A172 (cell line): ENCODE measurements at places on chromosomes 5 and 9. TPM values are rescaled to one million over a fixed set of nuclear protein-coding genes. Genes with fewer than 3 reads are reported as not detected.

GRCh38 chr9:4226331-4227250, 73.3 kb downstream of the GLIS3 start:
- peak; percentile 29 for DNase-seq

DNA sequence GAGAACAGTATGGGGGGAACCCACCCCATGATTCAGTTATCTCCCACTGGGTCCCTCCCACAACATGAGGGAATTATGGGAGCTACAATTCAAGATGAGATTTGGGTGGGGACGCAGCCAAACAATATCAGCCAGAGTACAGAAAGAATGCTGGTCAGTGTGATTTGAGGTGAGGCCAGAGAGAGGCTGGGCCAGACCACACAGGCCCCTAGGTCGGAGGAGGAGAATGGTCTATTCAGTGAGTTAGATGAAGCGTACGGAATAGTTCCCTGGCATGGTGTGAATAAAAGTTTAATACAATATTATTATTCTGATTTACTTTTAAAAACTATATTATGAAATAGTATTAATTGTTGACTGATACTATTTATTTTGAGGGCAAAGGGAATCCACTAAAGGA, 39.7 kb downstream of the PCSK5 start:
- no peak for DNase-seq

DNA sequence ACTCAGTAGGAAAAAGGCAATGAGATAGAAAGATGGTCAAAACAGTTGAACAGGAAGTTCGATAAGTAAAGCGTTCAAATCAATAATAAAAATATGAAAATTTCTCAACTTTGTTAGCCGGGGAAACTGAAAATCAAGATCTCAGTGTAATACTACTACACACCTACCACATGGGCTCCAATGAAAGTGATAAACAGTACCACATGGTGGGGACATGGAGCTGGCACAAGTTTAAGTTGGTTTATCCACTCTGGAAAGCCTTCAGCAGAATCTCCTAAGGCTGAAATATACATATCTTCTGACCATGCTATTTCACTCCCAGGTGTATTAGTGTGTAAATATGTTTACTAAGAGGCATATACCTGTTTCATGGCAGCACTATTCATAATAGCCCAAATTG, 126.8 kb downstream of the NXNL2 start:
- DNase-seq, result peak; percentile 21

GRCh38 chr5:154850255-154851062, at the start of gene FAXDC2:
FAXDC2 (minus strand) TSS chr5:154850603; CDS start chr5:154838178, 12,425 bp downstream.
- peak; percentile 47 for DNase-seq

DNA sequence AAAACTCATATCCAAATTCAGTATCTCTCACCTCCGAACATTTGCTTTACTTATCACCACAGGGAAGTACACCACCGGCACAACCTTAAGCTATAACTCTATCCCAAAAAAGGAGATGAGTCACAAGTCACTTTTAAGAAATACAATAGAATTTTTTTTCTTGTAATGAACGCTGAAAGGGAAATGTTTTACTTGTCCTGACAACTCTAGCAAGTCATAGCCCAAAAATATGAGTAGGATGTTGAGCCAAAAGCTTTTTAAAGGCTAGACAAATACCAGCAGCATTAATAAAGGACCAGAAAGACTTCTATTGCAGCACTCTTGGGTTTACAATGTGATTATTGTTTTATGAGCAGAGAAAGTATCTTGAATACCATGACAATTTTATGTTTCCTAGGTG, 147.3 kb upstream of the FST start:
- DNase-seq, result peak; percentile 48

- no peak for DNase-seq
Observed at GRCh38 chr5:138280915-138281314, 6.5 kb upstream of the GFRA3 start.

DNA sequence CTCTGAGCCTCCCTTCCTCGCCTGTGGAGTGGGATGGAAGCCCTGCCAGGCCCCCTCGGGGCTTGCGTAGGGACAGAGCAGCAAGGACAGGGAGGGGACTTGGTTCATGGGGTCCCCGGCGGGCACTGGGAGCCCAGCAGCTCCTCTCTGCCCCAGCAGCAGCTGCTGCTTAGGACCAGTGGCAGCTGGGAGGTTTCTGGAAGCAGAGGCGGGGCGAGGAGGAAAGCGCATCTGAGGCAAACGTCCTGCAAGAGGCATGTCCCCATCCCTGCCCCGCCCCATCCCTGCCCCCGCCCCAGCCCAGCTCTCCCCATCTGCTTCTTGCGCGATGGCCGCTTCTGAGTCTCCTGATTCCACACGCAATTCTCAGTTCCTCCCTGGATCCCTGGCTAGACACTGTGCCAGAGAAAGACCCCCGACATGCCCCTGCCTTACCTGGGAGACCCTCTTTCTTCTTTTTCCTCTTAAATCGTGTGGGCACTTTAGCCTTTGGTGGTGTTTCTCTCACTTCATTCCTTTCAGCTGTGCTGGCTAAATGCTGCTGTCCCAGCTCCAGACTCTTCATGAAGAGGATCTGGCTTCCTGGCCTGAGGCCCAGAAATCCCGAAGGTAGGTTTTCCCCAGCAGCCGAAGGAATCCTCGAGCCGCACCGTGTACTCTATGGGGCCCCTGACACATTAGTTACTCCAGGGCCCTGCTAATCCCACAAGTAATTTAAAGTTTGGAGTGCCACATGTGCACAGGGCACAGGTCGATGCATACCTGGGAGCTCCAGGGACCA, 4.4 kb upstream of the OR2S2 start:
- peak; percentile 74 for DNase-seq

DNA sequence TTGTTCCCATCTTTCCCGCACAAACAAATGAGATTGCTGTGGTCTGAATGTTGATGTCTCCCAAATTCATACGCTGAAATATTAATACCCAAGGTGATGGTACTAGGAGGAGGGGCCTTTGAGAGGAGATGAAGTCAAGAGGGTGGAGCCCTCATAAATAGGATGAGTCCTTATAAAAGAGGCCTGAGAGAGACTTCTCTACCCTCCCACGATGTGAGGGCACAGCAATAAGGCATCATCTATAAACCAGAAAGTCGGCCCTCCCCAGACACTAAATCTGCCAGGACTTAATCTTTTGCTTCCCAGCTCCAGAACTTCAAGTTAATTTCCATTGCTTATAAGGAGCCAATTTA, 170.4 kb downstream of the CTNND2 start:
- no peak for DNase-seq

DNA sequence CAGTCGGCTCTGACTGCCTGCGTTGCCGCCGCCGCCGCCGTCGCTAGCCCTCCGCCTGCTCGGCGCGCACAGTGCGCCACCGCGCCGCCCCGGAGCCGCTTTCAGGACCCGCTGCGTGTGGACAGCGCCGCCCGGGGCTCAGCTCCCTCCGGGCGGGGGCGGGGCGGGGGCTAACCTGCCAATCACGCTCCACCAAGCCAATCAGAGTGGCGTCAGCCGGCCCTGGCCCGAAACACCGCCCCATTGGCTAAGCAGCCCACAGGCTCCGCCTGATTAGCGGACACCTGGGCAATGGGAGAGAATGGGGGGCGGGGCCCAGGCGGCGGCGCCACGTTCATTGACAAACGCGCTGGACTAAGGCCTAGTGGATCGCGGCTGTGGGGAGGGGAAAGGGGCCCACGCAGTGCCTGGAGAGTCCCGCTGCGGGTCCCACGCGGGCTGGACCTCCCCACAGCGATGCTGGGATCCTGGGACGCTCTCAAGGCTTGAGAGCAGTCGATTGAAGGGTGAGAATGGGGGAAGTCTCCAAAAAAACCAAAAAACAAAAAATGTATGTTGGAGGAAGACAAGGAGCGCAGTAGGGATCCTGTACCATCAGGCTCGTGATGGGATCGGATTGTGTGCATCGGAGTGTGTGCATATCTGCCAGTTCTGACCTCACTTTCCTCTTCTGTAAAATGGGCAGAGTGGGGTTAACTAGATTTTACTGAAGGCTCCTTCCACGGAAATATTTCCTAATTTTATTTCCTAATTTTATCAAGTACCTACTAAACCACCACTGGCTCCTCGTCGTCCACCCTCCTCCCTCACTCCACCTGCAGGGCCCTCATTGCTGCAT, 6.3 kb downstream of the PAX5 start:
- DNase-seq, result peak; percentile 87

DNA sequence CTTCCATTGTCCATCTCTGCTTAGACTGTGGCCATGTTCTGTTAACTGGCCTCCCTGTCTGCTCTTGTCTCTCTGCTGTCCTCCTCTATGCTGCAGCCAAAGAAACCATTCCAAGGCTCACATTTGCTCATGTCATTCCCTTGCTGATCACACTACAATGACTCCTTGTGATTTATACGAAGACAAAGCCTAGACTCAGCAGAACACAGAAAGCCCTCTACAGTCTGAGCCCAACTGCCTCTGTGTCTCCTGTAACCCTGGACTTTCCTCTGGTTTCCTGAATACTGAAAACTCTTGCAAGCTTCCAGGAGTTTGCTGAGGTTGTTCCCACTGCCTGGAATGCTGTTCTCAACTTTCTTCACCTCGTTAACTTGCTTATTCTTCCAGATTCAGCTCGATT, 191.8 kb downstream of the TMEM38B start:
- DNase-seq, result no peak

DNA sequence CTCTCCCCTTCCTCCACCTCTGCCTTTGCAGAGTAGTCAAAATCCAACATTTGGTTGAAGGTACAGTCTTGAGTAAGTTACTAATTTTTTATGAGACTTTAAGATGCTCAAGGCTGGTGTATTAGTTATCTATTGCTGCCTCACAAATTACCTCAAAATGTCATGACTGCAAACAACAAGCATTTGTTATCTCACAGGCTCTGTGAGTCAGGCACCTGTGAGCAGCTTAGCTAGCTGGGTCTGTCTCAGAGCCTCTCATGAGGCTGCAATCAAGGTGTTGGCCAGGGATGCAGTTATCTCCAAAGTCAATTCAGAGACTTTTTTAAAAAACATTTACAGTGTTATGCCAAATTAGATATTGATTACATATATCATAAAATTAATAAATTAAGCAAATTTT, 371.3 kb upstream of the RGMB start:
- DNase-seq, result no peak

DNA sequence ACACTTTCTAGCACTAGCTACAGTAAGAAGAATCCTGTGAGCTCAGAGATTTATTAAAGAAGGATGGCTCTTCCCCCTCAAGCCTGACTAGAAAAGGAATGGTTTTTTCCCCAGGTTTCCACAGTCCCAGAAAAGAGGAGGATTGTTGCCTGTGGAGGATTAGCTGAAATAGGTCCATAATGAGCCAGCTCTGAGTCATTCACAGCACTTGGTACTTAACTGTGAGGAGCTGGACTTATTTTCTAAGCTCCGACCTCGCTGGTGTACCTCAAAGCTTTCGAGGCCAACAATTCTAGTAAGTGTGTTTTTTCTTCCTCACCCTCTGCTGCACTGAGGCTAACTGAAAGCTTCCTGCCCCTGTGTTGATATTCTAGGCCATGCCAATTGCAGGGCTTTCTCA, 222.5 kb upstream of the IL12B start:
- peak; percentile 64 for DNase-seq

- peak; percentile 79 for DNase-seq
Observed at GRCh38 chr9:115121181-115121580, 3.2 kb upstream of the TNC start.

- no peak for DNase-seq
Observed at GRCh38 chr9:124415852-124416484, 726 bp upstream of the PSMB7 start.

DNA sequence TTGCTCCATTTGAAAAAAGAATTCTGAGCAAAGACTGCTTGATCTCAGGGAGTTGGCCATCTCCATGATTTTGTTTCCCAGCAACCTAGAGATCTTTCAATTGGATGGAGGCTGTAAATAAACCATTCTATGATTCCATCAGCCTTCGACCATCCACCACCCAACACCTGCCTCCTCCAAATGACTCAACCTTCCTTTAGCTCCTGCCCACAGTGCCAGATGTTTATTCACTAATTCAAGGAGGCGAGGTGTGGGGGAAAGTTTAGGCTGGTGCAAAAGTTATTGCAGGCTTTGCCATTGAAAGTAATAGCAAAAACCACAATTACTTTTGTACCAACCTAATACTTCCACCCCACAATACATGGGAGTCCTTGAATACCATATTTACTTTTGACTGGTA, 327.5 kb downstream of the CAAP1 start:
- no peak for DNase-seq

Gene STC2
- 0.03 and 0.10 TPM in 2 replicates for total RNA-seq

Gene WNK2
- total RNA-seq, result not detected in 2 replicates

Gene FOCAD
- 32.1 and 32.6 TPM in 2 replicates for total RNA-seq

Gene CENPK
- 97.1 and 109 TPM in 2 replicates for total RNA-seq
